HT1080 (cell line): ENCODE measurements at places on chromosomes 1 and 21. TPM values are rescaled to one million over a fixed set of nuclear protein-coding genes. Genes with fewer than 3 reads are reported as not detected.

The ADGRL2 gene
- 21.6 and 27.2 TPM in 2 replicates for total RNA-seq

GRCh38 chr1:11772458-11772857 lies 10.5 kb downstream of the C1orf167 start:
- peak; percentile 29 for DNase-seq

- no peak for DNase-seq
These were observed 403.6 kb upstream of the CHRM3 start for GRCh38 chr1:238982736-238983135.

DNA sequence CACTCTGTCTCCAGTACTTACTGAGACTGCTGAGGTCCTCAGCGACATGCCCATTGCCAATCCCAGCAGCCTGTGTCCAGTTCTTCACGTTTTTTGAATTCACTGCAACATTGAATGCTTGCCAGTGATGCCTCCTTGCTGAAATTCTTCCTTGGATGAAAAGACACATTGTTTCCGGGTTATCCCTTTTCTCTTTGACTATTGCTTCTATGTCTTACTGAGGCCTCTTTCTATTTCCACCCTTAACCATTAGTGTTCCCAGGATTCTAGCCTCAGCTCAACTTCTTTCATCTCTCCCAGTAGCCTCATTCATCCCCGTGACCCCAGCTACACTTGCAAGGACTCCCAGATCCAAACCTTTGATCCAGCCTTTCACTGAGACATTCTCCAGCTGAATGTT lies 46.5 kb upstream of the KIF26B start:
- no peak for DNase-seq

DNA sequence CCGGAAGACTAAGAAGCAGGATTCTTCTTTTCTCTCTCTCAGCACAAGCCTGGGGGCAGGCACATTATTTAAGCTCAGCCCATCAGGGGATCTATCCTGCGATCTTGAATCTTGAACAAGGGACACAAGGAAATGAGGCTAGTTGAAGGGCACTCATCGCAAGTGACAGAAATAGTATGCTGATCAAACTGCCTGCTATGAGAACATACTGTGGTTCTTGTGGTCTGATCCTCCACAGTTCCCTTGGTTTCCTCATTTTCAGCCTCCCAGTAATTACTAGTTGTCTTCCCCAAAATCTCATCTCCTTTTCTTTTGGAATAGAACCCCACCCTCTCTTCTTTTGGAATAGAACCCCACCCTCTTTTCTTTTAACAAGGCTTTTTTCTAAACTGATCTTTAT lies 6.5 kb downstream of the ANKRD45 start:
- DNase-seq, result no peak

GRCh38 chr1:63634471-63634870 lies 41.3 kb downstream of the PGM1 start:
- no peak for DNase-seq

The AMY1C gene
- total RNA-seq, result not detected in 2 replicates

The DENND2D gene
- total RNA-seq, result not detected in 2 replicates

The AMY2A gene
- total RNA-seq, result not detected in 2 replicates
